Nucleus accumbens (tissue), 56 donors: ENCODE measurements at places on chromosomes 1 and 21.

DNA sequence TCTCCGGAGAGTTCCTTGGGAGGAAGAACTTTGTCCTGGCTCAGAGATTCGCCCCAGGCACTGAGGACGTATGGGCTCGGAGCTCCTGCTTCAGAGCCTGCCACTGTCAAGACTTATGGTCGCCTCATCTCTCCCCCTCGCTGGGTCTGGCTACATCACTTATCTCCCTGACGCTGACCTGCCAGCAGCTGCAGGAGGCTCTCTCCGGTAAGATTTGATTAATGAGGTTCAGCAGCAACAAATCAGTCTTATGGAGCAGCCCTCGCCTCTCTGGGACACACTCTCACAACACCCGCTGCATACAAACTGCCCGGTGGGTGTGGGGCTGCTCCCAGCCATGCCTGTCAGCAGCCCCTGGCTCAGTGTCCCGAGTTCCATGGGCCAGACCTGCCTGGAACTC lies 297.8 kb downstream of the RRAGC start:
- DNase-seq, result no peak

- no peak for DNase-seq
Observed at GRCh38 chr1:203517426-203518110, 23.6 kb downstream of the OPTC start.

- no peak for DNase-seq
Observed at GRCh38 chr1:177384461-177384860, 213.7 kb downstream of the BRINP2 start.

DNA sequence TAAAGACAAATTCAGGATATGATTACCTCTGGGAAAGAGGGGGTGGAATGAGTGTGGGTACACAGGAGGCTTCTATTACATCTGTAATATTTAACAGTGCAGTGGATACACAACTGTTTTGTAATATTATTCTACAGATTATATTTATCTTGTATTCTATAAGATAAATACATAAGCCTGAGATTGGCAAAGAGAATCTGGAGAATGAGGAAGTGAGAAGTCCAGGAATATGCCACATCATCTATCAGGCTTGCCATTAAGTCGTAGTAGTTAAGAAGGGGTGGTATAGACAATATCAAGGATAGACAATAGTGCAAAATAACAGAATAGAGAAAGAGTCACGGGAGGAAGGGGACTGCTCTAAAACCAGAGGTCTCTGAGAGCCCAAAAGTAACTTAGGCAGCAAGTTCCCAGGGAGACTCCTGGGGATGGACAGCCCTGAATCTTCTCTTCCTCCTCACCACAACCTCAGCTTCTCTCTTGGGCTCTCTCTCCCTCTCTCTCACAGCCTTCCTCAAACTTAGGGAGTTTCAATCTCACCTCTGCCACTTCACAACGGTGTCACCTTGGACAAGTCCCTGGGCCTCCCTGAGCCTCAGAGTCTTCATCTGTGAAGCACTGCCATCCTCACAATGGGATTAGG lies 14.0 kb upstream of the PTAFR start:
- no peak for DNase-seq

DNA sequence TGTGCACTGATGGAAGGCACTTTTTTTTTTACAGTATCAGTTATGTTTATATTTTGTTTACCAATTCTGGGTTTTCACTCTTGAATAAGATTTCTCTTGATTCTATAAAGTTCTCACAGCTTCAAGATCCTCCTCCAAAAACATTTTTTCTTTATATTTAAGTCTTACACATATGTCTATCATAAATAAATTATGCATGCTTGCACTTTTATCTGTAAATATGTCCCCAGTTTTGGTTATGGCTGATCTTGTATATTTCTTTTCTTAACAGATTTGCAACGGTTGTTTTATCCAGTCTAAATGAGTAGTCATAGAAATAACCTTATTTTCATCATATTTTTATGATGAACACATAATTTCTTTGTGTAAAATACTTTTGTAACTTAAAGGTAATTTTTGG lies 1456.5 kb downstream of the MRPL39 start:
- no peak for DNase-seq

DNA sequence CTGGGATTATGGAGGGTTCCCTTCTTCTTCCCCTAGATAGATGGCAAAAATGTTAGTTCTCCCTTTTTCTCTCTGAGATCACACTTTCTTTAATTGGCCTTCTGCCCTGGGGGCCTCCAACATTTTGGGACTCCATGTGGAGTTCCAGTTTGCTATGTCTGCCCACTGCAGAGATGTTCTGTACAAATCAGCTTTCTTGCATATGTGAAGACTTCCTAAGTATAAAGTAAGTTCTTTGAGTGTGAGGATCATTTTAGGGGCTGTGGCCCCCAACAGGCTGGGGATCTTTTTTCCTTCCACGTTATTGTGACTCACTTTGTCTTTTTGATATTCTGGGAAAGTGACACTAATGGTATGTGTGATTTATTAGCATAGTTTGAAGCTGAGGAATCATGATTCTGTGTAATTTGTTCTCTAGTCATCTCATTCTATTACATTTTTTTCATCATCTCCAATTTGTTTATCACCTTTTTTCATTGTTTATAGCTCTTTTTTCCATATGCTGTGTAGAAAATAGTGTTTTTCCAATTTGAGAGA lies 48.2 kb downstream of the HHAT start:
- DNase-seq, result no peak

GRCh38 chr1:219460081-219460895 lies 152.6 kb downstream of the ZC3H11B start:
- no peak for DNase-seq

DNA sequence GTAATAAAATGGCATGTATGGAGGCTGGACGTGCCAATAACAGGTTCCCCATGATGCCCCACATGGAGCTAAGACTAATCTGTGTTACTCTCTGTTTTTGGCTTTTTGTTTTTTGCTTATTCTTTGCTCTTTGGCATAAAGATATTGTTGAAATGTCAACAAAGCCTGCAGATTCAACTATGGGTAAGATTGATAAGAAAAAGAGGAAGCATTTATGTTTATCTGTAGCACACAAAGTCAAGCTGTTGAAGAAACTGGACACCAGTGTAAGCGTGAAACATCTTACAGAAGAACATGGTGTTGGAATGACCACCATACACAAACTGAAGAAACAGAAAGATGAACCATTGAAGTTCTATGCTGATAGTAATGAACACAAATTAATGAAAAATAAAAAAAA lies 402.7 kb downstream of the LTN1 start:
- no peak for DNase-seq

GRCh38 chr1:92709738-92710137 lies 75.2 kb downstream of the EVI5 start:
- DNase-seq, result no peak

DNA sequence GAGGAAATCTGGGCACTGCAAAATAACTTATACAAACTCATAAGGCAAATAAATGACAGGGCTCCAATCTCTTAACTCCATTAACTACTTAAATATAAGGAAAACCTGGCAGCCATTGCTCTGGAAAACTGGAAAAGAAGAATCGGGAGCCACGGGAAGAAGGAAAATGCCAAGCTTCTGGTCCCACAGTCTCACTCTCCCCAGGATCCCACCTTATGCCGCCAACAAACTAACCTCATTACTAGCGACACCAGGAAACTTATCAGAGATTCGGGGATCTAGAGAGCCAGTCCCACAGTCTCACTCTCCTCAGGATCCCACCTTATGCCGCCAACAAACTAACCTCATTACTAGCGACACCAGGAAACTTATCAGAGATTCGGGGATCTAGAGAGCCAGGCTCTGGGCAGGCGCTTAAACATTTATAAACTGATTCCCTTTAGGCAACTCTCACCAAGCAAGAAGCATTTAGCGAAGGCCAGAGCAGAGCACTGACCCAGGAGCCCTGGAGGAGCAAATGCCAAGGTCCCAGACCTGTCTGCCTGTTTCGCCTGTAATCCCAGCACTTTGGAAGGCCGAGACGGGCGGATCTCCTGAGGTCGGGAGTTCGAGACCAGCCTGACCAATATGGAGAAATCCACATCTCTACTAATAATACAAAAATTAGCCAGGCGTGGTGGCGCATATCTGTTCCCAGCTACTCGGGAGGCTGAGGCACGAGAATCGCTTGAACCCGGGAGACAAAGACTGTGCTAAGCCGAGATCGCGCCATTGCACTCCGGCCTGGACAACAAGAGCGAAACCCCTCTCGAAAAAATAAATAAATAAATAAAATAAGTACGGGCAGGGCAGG lies 720 bp downstream of the PSMB2 start:
- DNase-seq, result no peak

DNA sequence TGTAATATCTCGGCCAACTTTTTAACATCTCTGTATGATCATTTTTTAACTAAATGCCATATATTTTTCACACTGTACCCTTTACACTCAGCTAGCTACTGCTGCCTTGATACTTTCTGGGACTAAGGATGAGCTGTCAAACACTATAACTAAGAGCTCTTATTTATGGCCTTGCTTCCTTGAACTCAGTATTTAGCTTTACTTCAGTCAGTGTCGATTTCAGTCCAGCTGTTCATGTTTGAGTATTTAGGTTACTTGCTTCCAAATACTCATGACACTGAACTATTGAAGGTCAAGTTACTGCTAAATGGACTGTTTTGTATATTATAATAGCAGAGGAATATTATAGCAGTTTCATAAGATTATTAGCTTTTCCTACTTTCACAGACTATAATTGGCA lies 25.9 kb upstream of the USP25 start:
- no peak for DNase-seq

DNA sequence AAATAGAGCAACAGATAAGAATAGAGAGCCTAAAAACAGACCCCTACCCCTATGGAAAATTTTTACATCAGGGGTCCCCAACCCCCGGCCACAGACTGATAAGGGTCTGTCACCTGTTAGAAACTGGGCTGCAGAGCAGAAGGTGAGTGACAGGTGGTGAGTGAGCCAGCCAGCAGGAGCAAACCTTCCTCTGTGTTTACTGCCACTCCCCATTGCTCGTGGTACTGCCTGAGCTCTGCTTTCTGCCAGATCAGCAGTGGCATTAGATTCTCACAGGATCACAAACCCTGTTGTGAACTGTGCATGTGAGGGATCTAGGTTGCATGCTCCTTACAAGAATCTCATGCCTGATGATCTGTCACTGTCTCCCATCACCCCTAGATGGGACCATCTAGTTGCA lies 174.1 kb downstream of the FOXD2 start:
- DNase-seq, result no peak

GRCh38 chr21:30793581-30794314 lies 19.3 kb downstream of the KRTAP8-1 start:
- DNase-seq, result no peak

- DNase-seq, result no peak
Observed at GRCh38 chr1:218516526-218516925, 171.4 kb downstream of the TGFB2 start.

GRCh38 chr1:56551691-56552090 lies 27.7 kb downstream of the PLPP3 start:
- DNase-seq, result no peak

GRCh38 chr21:24225431-24225830 lies 1381.8 kb downstream of the MRPL39 start:
- no peak for DNase-seq

- no peak for DNase-seq
Observed at GRCh38 chr1:21857840-21858670, 46.0 kb downstream of the LDLRAD2 start.

DNA sequence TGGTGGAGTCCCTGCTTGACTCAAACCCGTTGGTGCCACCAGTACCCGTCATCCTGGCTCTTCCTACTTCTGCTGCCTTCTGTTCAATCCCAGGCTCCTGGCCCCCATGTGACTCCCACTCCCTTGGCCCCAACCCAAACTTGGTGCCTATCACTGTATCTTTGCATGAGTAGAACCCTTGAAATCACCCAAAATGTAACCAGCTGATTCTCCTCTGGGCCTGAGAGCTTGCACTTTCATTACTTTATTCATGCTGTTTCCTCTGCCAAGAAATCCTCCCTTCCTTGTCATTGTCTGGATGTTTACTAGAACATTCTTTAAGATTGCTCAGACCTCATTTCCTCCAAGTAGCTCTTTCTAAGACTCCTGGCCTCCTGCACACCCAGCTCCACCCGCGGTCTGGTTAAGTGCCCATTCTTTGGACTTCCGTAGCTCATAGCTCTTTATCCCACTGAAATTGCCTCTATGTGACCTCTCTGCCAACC lies 15.7 kb downstream of the PTAFR start:
- DNase-seq, result no peak

DNA sequence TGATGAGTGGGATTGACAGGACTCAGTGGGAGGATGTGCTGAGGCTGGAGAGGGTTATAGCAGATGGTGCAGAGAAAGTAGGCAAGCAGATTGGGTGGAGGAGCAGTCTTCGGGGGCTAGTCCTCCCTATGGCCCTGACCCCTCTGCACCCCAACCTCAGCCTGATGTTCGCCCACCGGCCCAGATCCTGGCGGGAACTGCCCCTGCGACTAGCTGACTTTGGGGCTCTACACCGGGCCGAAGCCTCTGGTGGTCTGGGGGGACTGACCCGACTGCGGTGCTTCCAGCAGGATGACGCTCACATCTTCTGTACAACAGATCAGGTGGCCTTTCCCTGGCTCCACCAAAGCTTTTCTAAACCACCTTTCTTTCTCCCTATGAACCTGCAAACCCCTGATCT lies 9.6 kb upstream of the ECM1 start:
- no peak for DNase-seq

DNA sequence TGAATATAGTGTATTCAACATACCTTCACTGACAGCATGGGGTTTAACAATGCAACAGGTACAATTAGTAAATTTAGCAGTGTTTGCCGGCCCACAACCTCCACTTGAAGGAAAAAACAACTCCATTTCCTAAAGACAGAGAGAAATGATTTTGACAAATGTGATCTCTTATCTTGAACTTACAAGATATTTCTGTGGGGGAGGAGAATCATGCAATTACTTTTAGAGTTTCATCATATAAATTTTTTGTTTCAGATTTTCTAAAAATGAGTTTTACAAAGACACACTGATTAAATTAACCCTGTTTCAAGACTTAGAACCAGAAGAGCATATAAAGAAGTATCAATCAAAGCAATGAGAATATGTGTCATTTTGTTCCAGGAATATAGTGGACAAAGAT lies 80.3 kb downstream of the NME7 start:
- no peak for DNase-seq

GRCh38 chr1:164495905-164496304 lies 63.1 kb upstream of the PBX1 start:
- DNase-seq, result no peak

DNA sequence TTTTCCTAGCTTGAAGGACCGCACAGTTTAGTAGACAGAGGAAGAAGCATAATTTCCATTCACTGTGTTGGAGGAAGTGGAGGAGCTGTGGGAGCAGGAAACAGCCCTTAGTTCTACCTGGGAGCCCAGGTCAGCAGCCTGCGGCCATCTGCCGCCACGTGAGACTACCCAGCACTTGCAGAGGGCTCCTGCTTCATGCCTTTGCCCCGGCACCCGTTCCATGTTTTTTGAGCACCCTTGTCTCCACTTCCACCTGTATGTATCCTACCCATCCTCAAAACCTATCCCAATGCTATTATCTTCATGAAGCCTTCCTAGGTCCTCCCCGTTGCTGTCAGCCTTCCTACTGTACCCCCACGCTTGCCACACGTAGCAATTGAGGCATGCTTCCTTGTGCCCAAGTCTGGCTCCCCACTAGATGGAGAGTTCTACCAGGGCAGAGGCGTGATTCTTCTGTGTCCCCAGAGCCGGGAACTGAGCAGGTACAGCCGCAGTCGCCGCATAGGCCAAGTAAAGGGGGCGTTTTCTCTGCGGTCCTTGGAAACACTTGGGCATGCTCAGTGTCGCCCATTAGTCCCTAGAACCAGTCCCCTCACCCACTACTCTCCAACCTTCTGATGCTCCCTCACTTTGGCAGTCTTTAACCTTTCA lies 1.9 kb downstream of the SLC6A9 start:
- no peak for DNase-seq

GRCh38 chr1:162387226-162388082 lies 5.9 kb downstream of the C1orf226 start:
- DNase-seq, result no peak
